ENCODE measurements at places on chromosomes 1 and 21.

DNA sequence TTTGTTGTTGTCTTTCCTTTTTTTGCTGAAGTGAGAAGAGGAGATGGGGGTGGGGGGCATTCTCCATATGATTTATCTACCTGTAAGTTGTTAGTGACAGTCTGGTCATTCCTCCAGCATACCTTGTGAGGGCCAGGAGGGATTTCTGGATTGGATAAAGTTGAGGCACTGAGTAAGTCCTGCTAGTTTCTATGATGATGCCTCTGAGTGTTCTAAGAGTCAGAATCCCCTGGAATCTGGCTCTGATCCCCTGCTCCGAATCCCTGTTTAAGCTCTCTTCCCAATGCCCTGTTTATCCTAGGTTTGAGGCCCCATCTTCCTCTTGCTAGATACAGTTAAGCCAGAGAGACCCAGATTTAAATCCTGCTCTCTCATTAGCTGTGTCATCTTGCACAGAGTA lies 83.2 kb upstream of the HOOK1 start:
- no peak for DNase-seq
- peaks cover 5% of the 10 kb centered on the region for H3K4me1 ChIP-seq
- 0 out of 2 replicates have a peak overlapping the region, but pooled peaks have one; percentile 46 for H3K27ac ChIP-seq
- H3K36me3 ChIP-seq, result no peaks in the 10 kb centered on the region

DNA sequence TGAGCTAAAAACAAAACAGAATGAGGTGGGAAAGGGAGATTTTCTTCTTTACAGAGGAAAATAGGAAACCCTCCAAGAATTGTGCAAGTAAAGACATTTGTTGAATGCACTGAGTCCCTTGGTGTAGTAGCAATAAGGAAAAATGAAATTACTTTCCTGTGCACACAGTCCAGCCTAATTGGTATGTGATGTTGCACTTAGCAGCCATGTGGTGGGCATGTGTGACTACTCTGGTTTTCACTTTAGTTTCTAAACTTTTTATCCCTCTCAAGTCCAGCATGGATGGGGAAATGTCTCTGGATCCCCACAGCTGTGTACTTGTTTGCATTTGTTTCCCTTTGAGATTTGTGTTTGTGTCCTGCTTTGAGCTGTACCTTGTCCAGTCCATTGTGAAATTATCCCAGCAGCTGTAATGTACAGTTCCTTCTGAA lies 7.1 kb upstream of the AGO3 start:
- DNase-seq, result no peak
- peaks cover 3% of the 10 kb centered on the region for H3K36me3 ChIP-seq
- H3K4me1 ChIP-seq, result no peaks in the 10 kb centered on the region
- H3K4me3 ChIP-seq, result no peak overlapping the region

DNA sequence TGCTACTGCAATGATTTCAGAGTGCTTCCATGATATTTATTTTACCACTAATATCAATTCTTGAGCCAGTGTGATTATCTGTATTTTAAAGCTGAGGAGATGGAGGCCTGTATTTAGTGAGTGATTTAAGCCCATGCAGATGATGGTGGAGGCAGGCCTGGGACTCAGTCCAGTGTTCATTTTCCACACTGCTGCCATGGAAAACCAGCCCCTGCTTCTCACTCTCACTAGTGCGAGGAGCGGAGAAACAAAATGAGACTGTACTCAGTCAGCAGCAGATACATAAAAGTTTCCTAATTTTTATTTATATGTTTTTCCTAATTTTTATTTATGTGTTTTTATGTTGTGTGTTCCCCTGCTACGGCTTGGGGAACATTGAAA lies 32.8 kb downstream of the LRRC8B start:
- DNase-seq, result no peak
- no peak overlapping the region for H3K4me3 ChIP-seq
- H3K36me3 ChIP-seq, result no peaks in the 10 kb centered on the region
- H3K27me3 ChIP-seq, result no peaks in the 10 kb centered on the region

DNA sequence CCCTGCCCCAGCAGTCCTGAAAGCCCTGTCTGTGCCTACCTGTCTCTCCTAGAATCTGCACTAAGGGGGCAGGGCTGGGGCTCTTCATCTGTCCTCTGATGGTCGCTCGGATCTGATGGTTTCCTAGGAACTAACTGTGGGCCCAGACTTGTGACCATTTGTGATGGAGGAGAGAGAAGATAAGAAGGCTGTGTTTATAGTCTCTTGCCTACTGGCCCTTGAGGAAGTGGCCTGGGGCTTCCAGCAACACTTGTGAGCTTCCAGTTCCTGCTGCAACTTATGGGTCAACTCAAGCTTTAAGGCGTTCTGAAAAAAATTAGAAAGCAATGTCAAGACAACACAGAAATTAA lies 53.2 kb upstream of the SYNC start:
- peak overlapping the region; percentile 63 for H3K4me3 ChIP-seq
- peak overlapping the region; percentile 90 for H3K27ac ChIP-seq
- no peaks in the 10 kb centered on the region for H3K36me3 ChIP-seq
- H3K27me3 ChIP-seq, result no peaks in the 10 kb centered on the region

- H3K36me3 ChIP-seq, result peaks cover 6% of the 10 kb centered on the region
- H3K27me3 ChIP-seq, result no peaks in the 10 kb centered on the region
- H3K4me3 ChIP-seq, result no peak overlapping the region
- H3K4me1 ChIP-seq, result no peaks in the 10 kb centered on the region
- DNase-seq, result no peak
Measured at GRCh38 chr1:113976609-113977278, 2.5 kb upstream of the OLFML3 start.

- no peak overlapping the region for H3K4me3 ChIP-seq
- DNase-seq, result no peak
- no peaks in the 10 kb centered on the region for H3K4me1 ChIP-seq
- no peaks in the 10 kb centered on the region for H3K36me3 ChIP-seq
Measured at GRCh38 chr1:196319301-196319700, 288.9 kb downstream of the KCNT2 start.

GRCh38 chr1:61687901-61688300 lies 37.0 kb downstream of the TM2D1 start:
- no peak for DNase-seq
- no peak overlapping the region for H3K4me3 ChIP-seq

DNA sequence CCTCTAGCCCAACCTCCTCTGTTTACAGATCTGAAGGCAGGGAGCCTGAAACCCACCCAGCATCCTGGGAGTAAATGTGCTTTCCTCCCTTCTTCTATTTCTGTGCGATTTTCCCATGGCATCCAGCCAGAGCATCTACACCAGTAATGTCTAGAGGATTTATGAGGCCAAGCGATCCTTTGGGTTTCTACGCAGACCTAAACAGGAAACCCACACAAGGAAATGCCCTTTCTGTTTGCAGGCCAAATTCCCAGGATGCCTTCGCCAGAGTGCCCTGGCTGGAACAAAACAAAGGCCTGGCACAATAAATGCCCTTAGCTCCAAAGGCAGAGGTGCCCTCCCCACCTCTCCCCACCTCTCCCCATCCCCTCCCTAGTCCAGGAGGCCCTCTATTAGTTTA lies 110.5 kb upstream of the CDC42BPA start:
- H3K4me3 ChIP-seq, result no peak overlapping the region
- H3K27ac ChIP-seq, result peak overlapping the region; percentile 69
- H3K4me1 ChIP-seq, result peaks cover 35% of the 10 kb centered on the region
- no peaks in the 10 kb centered on the region for H3K27me3 ChIP-seq

GRCh38 chr1:28091043-28091781 lies 2.8 kb upstream of the EYA3 start:
- H3K4me1 ChIP-seq, result peaks cover 11% of the 10 kb centered on the region
- H3K36me3 ChIP-seq, result peaks cover 5% of the 10 kb centered on the region
- peak; percentile 74 for DNase-seq
- H3K27ac ChIP-seq, result no peak overlapping the region
- H3K27me3 ChIP-seq, result no peaks in the 10 kb centered on the region
- H3K4me3 ChIP-seq, result no peak overlapping the region

GRCh38 chr1:178282949-178283367 lies 189.1 kb downstream of the RASAL2 start:
- H3K4me1 ChIP-seq, result peaks cover 17% of the 10 kb centered on the region
- H3K4me3 ChIP-seq, result no peak overlapping the region
- no peak for DNase-seq
- H3K27me3 ChIP-seq, result no peaks in the 10 kb centered on the region
- no peaks in the 10 kb centered on the region for H3K36me3 ChIP-seq

DNA sequence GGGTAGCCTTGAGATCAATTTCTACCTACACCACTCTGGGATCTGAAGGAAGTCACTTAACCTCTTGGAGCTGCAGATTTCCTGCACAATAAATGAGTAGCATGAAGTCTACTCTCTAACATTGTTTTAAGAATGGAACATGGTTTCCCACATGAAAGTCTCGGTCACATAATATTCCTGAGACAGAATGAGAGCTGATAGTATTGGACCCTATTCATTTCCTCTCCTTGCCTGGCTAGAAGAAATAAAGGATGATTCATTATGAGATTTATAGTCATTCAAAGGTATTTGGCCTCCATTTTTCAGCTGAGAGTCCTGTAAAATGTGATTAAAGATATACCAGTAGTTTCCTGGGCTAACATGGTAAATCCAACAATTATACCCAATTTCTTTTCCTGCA lies 56.7 kb downstream of the ARHGAP29 start:
- peaks cover 71% of the 10 kb centered on the region for H3K36me3 ChIP-seq
- DNase-seq, result no peak
- no peaks in the 10 kb centered on the region for H3K27me3 ChIP-seq
- H3K27ac ChIP-seq, result peak overlapping the region; percentile 60
- peaks cover 52% of the 10 kb centered on the region for H3K4me1 ChIP-seq

DNA sequence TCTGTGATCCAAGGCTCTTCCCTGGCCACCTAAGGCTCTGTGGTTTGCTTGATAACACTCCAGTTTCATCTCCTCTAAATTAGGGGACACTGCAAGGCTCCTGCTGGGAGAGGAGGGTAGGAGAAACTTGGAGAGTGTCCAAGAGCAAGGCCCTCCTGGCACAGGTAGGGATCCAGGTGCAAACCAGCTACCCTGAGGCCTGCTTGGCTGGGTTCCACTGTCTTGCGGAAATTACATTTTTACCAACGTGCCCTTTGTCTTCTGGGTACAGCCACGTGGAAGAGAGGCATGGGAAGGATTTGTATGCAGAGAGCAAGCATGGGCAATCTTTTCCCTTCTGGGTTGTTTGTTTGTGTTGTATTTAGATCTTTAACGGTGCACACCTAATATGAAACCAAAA lies 132.5 kb downstream of the PRDM2 start:
- H3K4me3 ChIP-seq, result no peak overlapping the region
- peaks cover 3% of the 10 kb centered on the region for H3K4me1 ChIP-seq
- H3K27me3 ChIP-seq, result no peaks in the 10 kb centered on the region
- no peak overlapping the region for H3K27ac ChIP-seq
- DNase-seq, result no peak
- H3K36me3 ChIP-seq, result no peaks in the 10 kb centered on the region

GRCh38 chr1:181531951-181532600 lies 48.8 kb downstream of the CACNA1E start:
- no peak overlapping the region for H3K27ac ChIP-seq
- H3K36me3 ChIP-seq, result no peaks in the 10 kb centered on the region
- no peak for DNase-seq
- H3K27me3 ChIP-seq, result no peaks in the 10 kb centered on the region

GRCh38 chr1:18112611-18113010 lies 5.0 kb downstream of the IGSF21 start:
- H3K4me3 ChIP-seq, result no peak overlapping the region
- no peak for DNase-seq
- H3K27me3 ChIP-seq, result peaks cover 21% of the 10 kb centered on the region
- H3K4me1 ChIP-seq, result peaks cover 2% of the 10 kb centered on the region

GRCh38 chr1:92441316-92441696 lies 45.4 kb downstream of the GFI1 start:
- DNase-seq, result no peak
- H3K4me1 ChIP-seq, result no peaks in the 10 kb centered on the region
- no peaks in the 10 kb centered on the region for H3K36me3 ChIP-seq
- H3K27ac ChIP-seq, result no peak overlapping the region
- no peaks in the 10 kb centered on the region for H3K27me3 ChIP-seq
- no peak overlapping the region for H3K4me3 ChIP-seq

DNA sequence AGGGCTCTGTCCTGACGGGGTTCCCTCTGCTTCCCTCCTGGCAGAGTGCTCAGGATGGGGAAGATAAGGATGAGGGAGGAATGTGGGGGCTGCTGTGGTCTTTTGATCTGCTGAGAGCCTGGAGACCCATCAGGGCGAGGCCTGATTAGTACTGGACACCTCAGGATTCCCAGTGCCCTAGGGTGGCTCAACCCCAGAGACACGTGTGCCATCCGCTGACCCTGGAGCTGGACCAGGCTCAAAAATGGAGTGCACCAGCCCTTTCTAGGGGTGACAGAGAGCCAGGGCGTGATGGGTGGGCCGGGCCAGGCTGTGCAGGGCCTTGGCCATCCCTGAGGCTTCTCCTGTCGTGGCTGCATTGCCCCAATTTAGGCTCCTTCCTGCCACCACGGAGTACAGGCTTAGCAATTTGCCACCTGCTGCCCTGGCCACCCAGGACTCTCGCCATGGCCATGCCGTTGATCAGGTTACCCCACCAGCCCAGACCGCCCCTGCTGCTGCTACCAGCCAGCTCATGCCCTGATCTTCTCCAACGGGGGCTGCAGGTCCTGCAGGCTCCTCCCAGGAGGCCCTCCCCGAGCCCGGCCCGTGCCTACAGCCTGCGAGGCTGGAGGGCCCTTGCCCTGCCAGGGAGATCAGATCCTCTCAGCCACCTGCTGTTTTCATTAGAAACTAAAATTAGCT lies 9.5 kb downstream of the WNT4 start:
- no peaks in the 10 kb centered on the region for H3K27me3 ChIP-seq
- H3K4me3 ChIP-seq, result no peak overlapping the region
- H3K4me1 ChIP-seq, result peaks cover 38% of the 10 kb centered on the region
- no peak overlapping the region for H3K27ac ChIP-seq
- no peak for DNase-seq
- no peaks in the 10 kb centered on the region for H3K36me3 ChIP-seq

Measured in Panc1 (cell line).